ENCODE measurements at places on chromosomes 7 and 10.

GRCh38 chr7:40047661-40048060 is 86.8 kb downstream of the MPLKIP start:
- DNase-seq = no peak

GRCh38 chr10:119652361-119652730 is 1.2 kb downstream of the BAG3 start:
- no peak for DNase-seq

DNA sequence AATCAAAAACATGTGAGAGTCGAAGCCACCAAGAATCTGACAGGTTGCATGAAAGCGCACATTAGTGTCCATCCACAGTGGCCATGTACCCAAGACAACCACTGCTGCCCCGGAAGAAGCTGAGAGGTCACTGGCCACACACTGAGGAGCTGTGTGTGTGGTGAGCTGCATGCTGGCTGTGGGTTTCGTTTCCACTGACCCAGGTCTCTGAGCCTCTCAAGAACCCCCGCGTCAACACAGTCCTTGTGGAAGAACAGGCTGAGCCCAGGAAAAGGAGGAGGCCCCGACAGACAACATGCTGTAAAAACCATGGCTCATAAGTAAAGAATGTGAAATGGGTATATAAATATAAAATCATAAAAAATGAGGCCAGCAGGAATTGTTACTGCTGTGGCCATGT is 8.2 kb downstream of the VIPR2 start:
- no peak for DNase-seq

DNA sequence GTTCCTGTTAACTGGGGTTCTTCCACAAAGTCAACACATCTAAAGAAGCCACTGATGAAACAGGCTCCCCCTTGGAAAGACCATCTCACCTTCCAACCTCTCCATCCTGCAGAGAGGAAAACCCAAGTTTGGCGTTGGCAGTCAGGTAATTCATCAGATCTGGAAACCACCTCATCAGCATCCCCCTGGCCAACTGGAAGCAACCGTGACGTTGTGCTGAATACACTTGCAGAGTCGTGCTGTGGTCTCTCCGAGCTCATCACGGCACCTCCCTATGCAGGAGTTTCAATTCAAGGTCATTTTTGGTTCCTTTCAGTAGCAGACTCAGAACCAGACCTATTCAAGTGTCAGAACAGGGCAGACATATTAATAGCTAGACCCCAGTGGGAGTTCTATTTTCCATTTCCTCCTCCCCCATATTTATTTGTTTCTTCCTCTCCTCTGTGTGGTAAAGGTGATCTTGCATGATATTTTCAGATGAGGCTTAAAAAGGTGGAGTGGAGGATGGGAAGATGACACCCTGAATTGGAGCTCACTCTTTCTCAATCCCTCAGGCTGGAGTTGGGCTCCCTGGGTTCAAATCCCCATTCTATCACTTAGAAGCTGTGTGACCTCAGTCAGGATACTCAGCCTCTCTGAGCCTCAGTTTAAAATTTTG is 149.1 kb upstream of the ADO start:
- DNase-seq = no peak

DNA sequence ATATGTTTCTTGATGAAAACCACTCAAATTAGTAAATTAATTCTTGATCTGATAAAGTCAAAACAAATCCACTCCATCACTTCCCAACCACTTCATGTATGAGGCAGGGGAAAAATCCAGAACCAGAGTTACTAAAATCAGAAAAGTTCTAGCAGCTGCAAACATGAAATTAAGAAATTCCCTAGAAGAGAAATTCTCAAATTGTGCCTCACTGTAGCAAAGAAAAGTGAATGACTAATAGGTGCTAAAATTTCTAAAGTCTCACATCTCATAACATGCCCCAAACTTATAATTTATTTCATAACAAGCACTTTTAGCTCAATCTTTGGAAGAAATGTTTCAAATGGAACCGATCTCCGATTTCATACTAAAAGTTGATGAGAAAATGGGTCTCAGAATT is 345.0 kb upstream of the AOAH start:
- no peak for DNase-seq

GRCh38 chr7:67821116-67821515 is 824.5 kb downstream of the TYW1 start:
- no peak for DNase-seq

DNA sequence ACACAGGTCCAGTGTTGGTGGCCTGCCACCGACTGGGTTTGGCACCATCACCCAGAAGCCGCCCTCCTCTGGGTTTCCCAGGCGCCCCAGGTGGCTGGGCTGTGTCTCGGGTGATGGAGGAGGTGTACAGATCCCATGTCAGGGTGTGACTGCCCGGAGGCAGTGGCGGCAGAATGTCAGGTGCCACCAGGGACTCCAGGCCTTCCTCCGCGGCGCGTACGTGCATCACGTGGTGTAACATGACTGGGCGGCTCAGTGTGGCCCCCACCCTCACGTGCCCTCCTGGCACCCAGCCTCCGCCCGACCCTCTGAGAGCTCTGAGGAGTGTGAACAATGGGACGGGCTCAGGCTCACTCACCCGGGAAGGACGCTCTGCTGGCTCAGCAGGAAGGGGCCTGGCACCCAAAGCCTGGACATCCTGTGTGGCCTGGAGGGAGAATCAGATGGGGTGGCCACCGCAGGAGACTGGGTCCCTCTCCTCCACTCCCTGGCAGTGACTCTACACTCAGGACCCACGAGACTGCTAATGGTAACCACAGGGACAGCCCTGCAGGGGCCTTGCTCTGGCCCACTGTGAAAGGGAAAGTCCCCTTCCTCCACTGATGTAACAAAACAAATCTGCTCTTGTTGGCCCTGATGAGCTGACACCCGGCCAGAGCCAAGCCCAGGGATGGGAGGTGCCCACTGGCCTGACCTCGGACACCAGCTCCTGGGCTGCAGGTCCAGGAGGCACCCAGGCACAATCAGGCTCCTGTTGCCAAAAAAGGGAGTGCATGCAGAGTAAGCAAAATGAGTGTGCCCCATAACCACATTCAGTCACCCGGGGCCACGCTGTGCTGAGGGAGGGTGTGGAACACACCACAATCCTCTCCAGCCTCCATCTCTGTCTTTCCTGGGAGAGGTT is 164.8 kb downstream of the PRKAG2 start:
- DNase-seq = no peak

DNA sequence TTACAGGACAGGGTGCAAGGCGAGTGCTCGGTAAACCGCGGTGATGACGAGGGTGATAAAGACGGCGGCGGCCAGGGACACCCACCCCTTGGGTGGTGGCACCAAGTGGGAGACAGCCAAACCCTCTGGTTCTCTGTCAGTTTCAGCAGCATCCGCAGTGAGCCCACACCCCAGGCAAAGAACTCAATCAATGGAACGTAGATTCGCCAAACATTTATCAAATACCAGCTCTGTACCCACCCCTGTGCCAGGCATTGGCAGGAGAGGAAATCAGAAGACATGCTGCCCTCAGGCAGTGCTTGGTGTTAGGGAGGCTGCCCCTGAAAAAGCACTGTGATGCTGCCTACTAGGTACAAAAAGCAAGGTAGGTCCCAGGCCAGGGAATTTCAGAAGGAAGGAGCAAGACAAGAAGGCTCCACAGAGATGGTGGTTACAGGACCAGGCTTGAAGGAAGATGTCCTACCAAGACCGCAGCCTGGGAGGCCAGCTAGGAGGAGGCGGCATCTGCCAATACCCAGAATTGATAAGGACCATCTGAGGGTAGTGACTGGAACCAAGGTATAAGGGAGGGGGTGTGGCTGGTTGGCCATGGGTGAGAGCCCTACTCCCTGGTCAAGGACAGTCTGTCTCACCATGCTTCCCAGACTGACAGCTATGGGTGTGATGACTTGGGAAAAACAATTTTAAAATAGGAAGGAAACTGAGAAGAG is 10.2 kb upstream of the PNLIPRP2 start:
- DNase-seq = no peak

DNA sequence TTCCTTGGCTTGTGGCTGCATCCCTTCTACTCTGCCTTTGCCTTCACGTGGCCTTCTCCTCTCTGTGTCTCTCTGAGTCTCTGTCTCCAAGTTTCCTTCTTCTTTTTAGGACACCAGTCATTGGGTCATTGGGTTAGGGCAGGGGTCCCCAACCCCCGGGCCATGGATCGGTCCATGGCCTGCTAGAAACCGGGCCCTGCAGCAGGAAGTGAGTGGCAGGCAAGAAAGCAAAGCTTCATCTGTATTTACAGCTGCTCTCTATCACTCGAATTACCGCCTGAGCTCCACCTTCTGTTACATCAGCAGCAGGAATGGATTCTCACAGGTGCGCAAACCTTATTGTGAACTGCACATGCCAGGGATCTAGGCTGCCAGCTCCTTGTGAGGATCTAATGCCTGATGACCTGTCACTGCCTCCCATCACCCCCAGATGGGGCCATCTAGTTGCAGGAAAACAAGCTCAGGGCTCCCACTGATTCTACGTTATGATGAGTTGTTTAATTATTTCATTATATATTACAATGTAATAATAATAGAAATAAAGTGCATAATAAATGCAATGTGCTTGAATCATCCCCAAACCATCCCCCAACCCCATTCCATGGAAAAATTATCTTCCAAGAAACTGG is 47.9 kb upstream of the DOCK1 start:
- DNase-seq = no peak

GRCh38 chr10:62261666-62262065 is 7.0 kb downstream of the RTKN2 start:
- no peak for DNase-seq

GRCh38 chr7:12377406-12377805 is 26.3 kb downstream of the VWDE start:
- DNase-seq = no peak

DNA sequence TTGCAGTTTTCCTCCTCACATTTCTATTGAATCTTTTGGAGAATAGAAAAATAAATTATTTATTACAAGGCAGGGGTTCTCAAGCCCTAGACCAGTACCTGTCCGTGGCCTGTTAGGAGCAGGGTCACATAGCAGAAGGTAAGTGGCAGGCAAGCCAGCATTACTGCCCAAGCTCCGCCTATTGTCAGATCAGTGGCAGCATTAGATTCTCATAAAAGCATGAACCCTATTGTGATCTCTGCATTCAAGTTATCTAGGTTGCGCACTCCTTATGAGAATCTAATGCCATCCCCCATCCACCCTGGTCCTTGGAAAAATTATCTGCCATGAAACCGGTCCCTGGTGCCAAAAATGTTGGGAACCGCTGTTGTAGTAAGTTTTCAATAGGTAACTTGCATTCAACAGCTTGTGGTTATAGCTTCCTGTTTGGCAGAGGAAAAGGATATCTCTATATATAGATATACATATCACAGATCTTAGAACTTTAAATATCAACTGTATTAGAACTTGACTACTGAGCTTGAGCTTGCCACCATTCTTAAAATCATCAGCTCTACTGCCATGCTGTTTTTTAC is 165.1 kb downstream of the AHR start:
- no peak for DNase-seq

Data from iPS DF 6.9 (cell line).